ENCODE measurements at places on chromosomes 4 and X. TPM values are rescaled to one million over a fixed set of nuclear protein-coding genes. Genes with fewer than 3 reads are reported as not detected.

GRCh38 chr4:65566473-65566872 lies 103.8 kb downstream of the EPHA5 start:
- no peak for DNase-seq

GRCh38 chr4:170853422-170854021 lies 763.8 kb upstream of the AADAT start:
- peak; percentile 31 for DNase-seq

DNA sequence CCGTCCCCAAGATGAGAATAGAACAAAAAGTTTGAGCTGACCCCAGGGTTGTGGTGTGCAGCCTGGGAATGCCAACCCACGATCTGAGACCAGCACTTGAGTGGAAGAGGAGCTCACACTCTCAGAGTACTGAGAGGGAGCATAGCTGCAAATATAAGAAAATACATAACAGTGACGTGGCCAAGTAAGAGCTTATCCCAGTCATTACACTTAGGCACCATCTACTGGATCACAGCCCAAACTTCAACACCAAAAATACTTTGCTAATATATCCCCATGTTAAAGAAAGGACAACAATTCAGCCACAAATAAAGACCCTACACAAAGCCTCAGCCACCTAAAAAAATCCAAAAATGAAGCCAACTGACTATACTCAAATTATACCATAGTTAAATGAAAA lies 33.3 kb upstream of the CXCL6 start:
- DNase-seq, result no peak

GRCh38 chr4:102809190-102809589 lies 18.2 kb downstream of the UBE2D3 start:
- no peak for DNase-seq

GRCh38 chrX:54357414-54358377 lies at the start of gene WNK3:
Gene WNK3, minus strand, starts transcription at chrX:54358046.
- peak; percentile 83 for DNase-seq

DNA sequence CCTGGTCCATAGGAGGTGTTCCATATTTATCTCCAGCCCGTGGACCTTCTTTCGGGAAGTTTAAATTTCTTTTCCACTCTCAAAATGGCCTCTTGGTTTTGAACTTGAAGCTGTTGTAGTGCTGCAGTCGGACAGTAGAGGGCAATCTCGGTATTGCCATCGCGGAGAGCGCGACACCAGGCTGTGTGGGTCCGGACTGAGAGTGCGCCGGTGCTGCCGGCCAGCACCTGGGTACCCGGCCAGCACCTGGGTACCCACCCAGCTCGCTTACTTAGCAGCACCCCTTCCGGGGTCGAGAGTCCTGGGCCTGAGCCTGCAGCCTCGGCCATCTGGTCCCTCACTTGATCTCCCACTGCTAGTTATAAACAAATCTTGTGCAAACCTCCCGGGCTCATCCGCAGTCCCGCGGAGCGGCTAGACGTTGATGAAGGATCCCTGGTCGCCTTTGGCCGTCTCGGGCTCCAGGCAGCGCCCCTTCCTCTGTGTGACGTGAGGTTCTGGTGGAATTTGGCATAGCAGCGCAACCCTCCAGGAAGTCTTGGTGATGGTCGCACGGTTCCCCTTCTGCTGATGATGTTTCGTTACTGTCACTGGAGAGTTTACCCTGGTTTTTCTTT lies 18.0 kb downstream of the FAM9A start:
- DNase-seq, result no peak

DNA sequence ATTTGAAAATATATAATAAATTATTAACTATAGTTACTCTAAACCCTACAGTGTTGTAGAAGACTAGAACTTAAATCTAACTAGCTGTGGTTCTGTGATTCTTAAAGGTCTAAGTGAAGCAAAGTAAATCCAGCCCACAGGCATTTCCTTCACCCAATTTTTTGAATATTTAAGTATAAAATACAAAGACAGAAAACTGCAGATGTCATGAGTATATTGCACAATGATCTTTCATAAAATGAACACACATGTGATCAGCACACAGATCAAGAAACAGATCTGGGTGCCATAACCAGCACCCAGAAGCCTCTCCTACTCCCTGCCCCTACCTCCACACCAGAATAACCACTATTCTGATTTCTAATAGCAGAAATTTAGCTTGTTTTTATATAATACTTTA lies 82.9 kb downstream of the CAMK2D start:
- DNase-seq, result no peak

DNA sequence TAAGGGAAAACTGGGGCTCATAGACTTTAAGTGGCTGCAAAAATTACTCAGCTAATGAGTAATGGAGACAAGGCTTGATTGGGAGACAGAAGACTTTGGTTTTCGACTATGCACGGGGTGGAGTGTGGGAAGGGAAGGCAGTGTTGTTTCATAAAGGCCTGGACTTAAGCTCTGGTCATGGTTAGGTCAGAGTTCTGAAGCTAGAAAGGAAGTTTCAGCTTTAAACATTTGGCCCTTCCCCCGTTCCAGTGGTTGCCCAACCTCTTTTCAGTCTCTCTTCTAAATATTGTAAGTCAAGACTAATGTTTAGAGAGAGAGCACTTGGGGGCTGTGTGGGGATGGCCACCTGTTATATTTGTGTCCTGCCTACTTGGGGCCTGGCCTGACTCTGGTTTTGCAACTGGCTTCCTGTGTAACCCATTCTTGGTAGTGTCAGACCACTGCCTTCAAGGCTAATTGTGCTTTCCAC lies 21.0 kb downstream of the MSN start:
- no peak for DNase-seq

- DNase-seq, result peak; percentile 87
These were observed at the start of gene PDGFC for GRCh38 chr4:156971676-156972378. Gene PDGFC, minus strand, starts transcription at chr4:156971799. Its CDS starts 896 bp downstream, at chr4:156970903.

- no peak for DNase-seq
These were observed 68.5 kb downstream of the GAB1 start for GRCh38 chr4:143405075-143405730.

- no peak for DNase-seq
These were observed 6.3 kb downstream of the TMEM154 start for GRCh38 chr4:152673489-152673888.

- no peak for DNase-seq
These were observed 200.5 kb downstream of the FAM133A start for GRCh38 chrX:93874554-93874953.

GRCh38 chr4:27191592-27191991 lies 331.0 kb downstream of the STIM2 start:
- no peak for DNase-seq

- DNase-seq, result no peak
These were observed 6.0 kb upstream of the PNMA6F start for GRCh38 chrX:153327561-153327960.

DNA sequence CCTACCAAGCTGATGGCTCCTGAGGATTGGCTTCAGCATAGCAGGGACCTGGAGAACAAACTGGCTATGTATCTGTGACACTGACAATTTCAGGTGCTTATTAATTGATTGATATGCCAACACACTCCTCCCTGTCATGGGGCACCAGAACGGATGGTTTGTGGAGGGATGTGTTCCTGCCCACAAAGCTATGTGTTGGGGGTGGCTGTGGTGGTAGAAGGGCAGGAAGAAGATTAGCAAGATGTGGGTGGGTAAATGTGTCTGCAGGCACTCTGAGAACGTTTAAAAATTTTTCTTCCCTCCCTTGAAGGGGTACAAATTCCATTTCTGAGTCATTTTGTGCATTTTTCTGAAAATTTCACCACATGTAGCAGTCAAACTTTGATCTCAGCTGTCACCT lies 55.0 kb upstream of the SCML1 start:
- no peak for DNase-seq

DNA sequence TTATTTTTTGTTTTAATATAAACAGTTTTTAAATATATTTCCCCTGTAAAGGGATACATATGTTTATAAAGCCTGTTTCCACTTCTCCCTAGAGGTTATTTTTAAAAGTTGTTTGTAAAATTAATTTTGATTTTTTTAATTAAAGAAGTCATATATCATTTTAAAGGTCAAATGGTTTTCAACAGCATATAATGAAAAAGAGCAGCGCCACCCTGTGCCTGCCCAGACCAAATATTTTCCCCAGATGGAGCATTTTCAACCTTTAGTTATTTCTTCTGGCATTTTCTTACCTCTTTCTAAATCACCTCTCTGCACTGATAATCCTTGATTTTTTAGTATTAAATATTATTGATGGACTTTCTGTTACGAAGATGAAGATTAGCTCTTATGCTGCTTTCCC lies 21.0 kb downstream of the MSX1 start:
- DNase-seq, result no peak

GRCh38 chrX:13864264-13864663 lies 47.4 kb upstream of the GPM6B start:
- DNase-seq, result no peak

DNA sequence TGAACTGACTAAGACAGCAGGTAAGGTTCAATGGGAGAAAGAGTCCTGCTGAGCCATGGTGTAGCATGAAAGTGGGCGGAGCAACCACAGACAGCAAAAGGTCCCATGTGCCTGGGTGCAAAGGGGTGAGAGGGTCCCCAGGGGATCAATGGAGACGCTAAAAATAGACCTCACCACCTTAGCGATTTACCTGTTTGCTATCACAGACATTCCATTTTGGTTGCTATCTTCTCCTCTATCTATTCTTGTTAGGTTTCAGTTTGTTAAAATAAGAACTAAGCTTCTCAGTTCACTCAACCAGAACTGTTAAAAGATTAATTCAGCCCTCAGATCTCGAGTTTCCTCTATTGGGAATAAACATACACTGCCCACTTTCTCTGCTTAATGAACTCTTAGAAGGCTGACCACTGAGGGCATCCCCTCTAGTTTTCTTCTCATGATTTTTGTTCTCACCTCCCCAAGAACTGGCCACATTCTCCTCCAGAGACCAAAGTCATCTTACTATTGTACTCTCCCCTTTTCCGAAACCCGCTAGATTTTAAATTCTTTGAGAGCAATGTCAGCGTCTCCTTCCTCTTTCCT lies 136.7 kb downstream of the PARM1 start:
- no peak for DNase-seq

GRCh38 chr4:135840781-135841180 lies 1639.2 kb upstream of the PABPC4L start:
- no peak for DNase-seq

GRCh38 chr4:152065545-152065944 lies 304.7 kb upstream of the GATB start:
- DNase-seq, result no peak

GRCh38 chrX:121333942-121334341 lies 286.5 kb downstream of the GLUD2 start:
- DNase-seq, result no peak

DNA sequence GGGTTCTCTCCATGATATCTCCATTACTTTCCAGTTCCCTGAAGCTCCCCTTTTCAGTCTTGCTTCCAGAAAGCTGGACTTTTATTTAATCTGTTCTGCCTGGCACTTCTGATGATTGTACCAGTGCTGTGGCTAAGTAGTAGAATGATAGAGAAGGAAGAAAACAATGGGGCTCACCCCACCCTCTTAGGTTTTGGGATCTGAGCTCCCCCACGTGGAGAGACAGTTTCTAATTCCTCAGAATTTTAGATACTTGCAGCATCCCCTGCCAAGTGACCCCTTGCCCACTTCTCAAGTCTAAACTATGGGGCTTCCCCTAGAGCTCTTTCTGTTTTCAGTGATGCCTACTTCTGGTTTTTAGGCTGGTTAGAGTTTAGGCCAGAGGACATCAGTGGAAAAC lies 73.9 kb downstream of the GC start:
- DNase-seq, result no peak

VEGFD gene
- total RNA-seq, result 12.4 TPM

REPS2 gene
- 8.0 TPM for total RNA-seq

PAK3 gene
- 0.64 TPM for total RNA-seq

C4orf50 gene
- total RNA-seq, result 0.02 TPM

CT45A3 gene
- not detected for total RNA-seq

GAGE13 gene
- total RNA-seq, result not detected

CORIN gene
- total RNA-seq, result 96.8 TPM

FUNDC2 gene
- 389 TPM for total RNA-seq

FAM133A gene
- total RNA-seq, result not detected

PHEX gene
- 0.10 TPM for total RNA-seq

CLTRN gene
- 0.79 TPM for total RNA-seq

MAP3K15 gene
- total RNA-seq, result not detected

MAGEC2 gene
- not detected for total RNA-seq

NWD2 gene
- total RNA-seq, result not detected

MEPE gene
- total RNA-seq, result not detected

ADGRG4 gene
- not detected for total RNA-seq

MAN2B2 gene
- 17.7 TPM for total RNA-seq

TXK gene
- total RNA-seq, result 0.20 TPM

MAPK10 gene
- total RNA-seq, result 3.2 TPM

SPANXD gene
- not detected for total RNA-seq

Measured in left ventricle myocardium superior (tissue), 1 donor.